ENCODE measurements at places on chromosomes 16 and 17.

DNA sequence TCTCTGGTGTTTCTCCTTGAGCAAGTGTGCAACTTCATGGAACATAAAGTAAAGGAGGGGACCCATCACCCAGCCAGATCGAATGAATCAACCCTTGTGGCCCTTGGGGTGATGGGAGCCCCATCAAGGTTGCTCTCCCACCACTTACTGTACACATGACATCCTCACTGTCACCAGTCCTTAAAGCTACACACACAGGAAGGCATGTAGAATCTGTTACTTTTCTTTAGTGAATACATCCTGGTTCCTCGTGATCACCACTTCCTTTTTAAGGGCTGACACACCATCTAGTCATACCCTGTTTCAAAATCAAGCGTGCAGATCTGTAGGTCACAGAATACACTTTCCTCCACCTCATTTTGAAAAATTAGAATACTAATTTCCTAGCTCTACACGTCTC lies 22.6 kb upstream of the MPHOSPH6 start:
- peak overlapping the region; percentile 29 for H3K27ac ChIP-seq
- peaks cover 13% of the 10 kb centered on the region for H3K27me3 ChIP-seq
- no peak for DNase-seq
- H3K4me1 ChIP-seq = peaks cover 10% of the 10 kb centered on the region
- no peaks in the 10 kb centered on the region for H3K36me3 ChIP-seq

- peak overlapping the region; percentile 93 for H3K4me3 ChIP-seq
- peaks cover 52% of the 10 kb centered on the region for H3K4me1 ChIP-seq
- H3K27me3 ChIP-seq = peaks cover 35% of the 10 kb centered on the region
- peaks cover 42% of the 10 kb centered on the region for H3K36me3 ChIP-seq
- DNase-seq = no peak
These were observed 1.3 kb upstream of the PSMB3 start for GRCh38 chr17:38751144-38751807.

DNA sequence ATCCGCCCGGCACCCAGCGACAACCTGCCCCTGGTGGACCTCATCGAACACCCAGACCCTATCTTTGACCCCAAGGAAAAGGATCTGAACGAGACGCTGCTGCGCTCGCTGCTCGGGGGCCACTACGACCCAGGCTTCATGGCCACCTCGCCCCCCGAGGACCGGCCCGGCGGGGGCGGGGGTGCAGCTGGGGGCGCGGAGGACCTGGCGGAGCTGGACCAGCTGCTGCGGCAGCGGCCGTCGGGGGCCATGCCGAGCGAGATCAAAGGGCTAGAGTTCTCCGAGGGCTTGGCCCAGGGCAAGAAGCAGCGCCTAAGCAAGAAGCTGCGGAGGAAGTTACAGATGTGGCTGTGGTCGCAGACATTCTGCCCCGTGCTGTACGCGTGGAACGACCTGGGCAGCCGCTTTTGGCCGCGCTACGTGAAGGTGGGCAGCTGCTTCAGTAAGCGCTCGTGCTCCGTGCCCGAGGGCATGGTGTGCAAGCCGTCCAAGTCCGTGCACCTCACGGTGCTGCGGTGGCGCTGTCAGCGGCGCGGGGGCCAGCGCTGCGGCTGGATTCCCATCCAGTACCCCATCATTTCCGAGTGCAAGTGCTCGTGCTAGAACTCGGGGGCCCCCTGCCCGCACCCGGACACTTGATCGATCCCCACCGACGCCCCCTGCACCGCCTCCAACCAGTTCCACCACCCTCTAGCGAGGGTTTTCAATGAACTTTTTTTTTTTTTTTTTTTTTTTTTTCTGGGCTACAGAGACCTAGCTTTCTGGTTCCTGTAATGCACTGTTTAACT lies 1.0 kb downstream of the NOG start:
- peaks cover 82% of the 10 kb centered on the region for H3K27me3 ChIP-seq
- DNase-seq = no peak
- peaks cover 3% of the 10 kb centered on the region for H3K36me3 ChIP-seq
- H3K4me3 ChIP-seq = peak overlapping the region; percentile 67

GRCh38 chr17:57832314-57833178 lies 17.3 kb downstream of the MRPS23 start:
- DNase-seq = no peak
- peaks cover 3% of the 10 kb centered on the region for H3K36me3 ChIP-seq
- no peaks in the 10 kb centered on the region for H3K4me1 ChIP-seq
- H3K4me3 ChIP-seq = no peak overlapping the region
- H3K27ac ChIP-seq = no peak overlapping the region
- H3K27me3 ChIP-seq = no peaks in the 10 kb centered on the region

GRCh38 chr16:89572485-89573205 lies 2.9 kb upstream of the CPNE7 start:
- peak overlapping the region; percentile 25 for H3K4me3 ChIP-seq
- no peak overlapping the region for H3K27ac ChIP-seq
- peaks cover 8% of the 10 kb centered on the region for H3K4me1 ChIP-seq
- H3K36me3 ChIP-seq = peaks cover 5% of the 10 kb centered on the region
- no peak for DNase-seq

DNA sequence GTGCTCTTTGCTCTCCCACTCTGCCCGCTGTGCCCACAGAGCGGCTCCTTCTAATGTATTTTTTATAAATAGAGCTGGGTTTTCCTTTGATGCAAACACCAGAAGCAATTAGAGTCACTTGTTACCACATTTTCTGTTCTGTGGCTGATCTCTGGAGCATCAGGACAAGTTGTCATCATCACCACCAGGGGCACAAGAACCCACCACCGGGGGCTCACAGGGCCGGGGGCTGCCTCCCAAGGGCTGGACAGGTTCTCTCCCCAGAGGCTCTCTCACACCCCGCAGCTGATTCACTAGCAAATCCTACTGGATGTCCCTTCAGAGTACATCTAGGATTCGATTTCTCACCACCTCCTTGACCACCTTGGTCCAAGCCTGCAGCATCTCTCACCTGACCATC lies 18.5 kb downstream of the C16orf82 start:
- H3K4me3 ChIP-seq = no peak overlapping the region
- H3K36me3 ChIP-seq = no peaks in the 10 kb centered on the region
- H3K4me1 ChIP-seq = no peaks in the 10 kb centered on the region
- H3K27me3 ChIP-seq = peaks cover 87% of the 10 kb centered on the region
- no peak overlapping the region for H3K27ac ChIP-seq
- no peak for DNase-seq

Data from central memory CD8-positive, alpha-beta T cell (primary cell).